Activated naive CD4-positive, alpha-beta T cell treated with anti-CD3 and anti-CD28 coated beads, Interleukin-2, amount 10 ng/mL, durations not matched to agents 7 days and 5 days (primary cell): ENCODE measurements at places on chromosomes 7 and 10.

DNA sequence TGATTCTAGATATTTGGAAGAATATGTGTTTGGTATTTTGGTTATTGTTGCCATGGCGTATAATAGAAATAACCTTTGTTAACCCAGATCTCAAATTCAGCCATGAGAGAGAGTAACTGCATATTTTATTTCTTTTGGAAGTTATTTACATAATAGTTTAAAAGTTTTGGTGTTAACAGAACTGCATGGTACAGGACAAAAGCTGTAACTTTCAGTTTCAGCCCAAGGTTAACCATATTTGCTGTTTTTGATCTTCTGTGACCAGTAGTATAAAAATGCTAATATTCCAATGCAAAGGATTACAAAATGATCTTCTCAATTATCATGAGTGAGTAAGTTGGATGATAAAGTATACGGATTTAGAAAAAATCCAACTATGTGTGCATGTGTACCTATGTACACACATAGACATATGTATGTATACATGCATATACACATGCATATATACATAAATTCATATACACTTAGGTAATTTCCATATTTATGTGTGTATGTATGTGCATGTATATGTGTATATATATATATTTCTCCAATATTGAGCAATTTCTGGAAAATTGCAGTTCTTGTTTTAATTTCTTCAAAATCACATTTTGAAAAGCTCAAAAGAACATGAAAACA, 38.0 kb upstream of the PIP4K2A start:
- no peak for DNase-seq

GRCh38 chr7:137976232-137976631, 25.7 kb downstream of the CREB3L2 start:
- no peak for DNase-seq

DNA sequence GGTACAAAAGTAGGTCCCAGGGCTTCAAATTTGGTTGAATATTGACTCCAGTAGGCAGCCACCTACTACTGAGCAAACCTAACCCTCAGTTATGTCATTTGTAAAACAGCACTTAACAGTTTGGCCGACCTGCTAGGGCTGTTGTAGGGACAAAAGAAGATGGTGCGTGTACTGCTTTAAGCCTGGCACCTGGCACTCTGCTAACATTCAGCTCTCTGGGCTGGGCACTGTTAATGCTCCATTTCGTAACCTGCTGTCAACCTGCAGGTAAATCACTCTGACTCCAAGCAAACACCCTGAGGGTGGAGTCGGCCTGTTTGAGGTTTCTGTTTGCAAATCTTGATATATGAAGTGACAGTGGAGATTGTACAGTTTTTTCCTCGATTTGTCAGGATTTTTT, 7.2 kb downstream of the ZKSCAN1 start:
- no peak for DNase-seq

- DNase-seq: no peak
Measured at GRCh38 chr10:85599081-85599480, 767.5 kb downstream of the GRID1 start.

DNA sequence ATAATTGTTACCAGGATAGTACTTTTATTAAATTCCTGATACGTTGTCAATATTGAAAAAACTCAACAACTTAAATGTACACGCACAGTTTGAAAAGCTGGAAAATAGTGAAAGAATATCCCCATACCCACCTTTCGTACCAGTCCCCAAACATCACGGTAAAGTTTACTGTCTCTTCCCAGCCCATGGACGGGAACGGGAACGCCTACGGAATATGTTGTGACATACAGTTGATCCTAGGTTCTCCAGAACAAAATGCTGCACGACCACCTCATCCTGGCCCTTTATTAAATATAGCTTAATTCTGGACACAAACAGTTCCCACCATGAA, 527 bp upstream of the BCAP29 start:
- DNase-seq: no peak

- DNase-seq: no peak
Measured at GRCh38 chr10:71708897-71709882, 10.4 kb downstream of the C10orf105 start.

GRCh38 chr7:53656881-53657280, 621.4 kb downstream of the POM121L12 start:
- DNase-seq: no peak

- no peak for DNase-seq
Measured at GRCh38 chr7:36021367-36021766, 131.7 kb upstream of the EEPD1 start.

- no peak for DNase-seq
Measured at GRCh38 chr7:140732416-140732815, 35.9 kb downstream of the NDUFB2 start.

- no peak for DNase-seq
Measured at GRCh38 chr10:128461991-128462390, 335.8 kb upstream of the MKI67 start.

DNA sequence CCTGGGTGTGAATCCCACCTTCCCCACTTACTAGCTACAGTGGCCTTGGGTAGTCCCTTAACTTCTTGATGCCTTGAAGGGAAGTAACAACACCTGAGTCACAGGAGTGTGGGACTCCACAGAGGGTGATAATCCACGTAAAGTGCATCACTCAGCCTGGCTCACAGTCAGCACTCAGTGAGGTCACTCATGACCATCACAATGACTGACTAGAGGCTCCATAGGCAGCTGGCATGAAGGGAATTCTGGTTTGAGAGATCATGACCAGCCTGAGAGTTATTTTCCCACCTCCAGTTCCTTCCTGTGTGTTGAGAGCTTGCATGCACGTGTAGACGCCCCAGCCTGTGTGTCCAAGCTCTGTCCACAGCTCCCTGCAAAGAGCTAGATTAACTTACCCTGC, 34.8 kb downstream of the NEUROG3 start:
- no peak for DNase-seq

GRCh38 chr10:73906524-73907447, 4.1 kb upstream of the PLAU start:
- no peak for DNase-seq
